ELF-1 (cell line): ENCODE measurements at places on chromosomes 4 and X.

DNA sequence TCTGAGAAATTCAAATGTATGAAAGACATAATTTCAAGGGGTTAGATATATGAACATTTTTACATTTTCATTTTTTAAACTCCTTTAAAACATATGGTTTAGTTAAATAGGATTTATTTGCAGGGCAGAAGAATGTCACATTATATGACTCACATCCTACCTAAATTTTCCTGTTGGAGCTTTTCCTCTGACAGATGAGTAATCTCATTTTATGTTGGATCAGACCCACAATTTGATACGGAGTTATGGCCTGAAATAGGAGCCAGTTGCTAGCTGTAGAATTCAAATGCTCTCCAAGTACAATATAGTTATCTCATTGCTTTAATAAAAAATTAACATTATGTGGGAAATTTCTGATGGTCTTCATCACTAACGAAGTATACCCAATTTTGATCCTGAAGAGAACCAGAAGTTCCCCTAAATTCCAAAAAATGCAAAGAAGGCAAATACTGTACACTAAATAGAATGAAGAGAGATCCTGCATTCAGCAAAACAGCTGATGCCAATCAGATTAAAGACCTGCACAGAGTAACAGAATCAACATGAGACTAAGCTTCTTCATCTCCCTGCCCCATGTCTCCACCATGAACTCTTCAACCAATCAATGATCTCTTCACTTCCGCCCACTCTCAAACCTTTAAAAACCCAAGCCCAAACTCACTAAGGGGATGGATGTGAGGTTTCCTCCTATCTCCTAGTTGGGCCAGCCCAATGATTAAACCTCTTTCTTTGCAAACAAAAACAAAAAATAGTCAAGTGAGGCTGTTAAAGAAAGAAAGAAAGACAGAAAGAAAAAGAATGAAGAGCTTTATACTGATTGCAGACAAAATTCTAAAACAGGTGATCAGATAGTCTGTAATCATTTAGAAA lies 10.9 kb upstream of the EXOSC9 start:
- no peak for DNase-seq

GRCh38 chr4:64713256-64713840 lies 304.1 kb upstream of the TECRL start:
- DNase-seq: no peak

DNA sequence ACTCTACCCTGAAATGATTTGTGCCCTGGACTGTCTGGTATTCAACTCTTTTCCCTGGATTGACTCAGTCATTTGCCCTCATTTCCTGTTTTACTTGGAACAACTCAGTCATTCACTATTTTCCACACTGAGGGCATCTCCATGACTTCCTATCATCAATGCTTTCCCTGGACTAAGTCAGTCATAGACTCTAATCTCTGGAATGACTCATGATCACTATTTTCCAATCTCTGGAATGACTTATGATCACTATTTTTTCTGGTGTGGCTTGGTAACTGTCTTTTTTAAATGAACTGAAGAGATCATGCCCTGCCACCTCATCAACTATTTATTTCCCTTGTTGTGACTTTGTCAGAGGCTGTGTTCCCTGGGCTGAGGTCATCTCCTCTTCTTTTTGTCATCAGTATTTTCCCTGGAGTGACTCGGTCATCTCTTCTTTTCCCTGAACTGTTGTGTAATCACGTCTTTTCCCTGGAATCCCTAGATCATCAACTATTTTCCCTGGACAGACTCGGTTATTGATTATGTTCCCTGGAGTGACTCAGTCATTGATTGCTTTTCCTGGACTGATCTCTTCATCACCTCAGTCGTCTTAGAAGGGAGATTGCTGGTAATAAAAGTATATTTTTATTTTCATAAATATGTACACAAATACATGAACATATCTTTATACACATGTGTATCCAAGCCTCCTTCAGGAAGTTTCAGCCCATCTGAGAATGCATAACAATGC lies 327.1 kb upstream of the VCX start:
- no peak for DNase-seq

DNA sequence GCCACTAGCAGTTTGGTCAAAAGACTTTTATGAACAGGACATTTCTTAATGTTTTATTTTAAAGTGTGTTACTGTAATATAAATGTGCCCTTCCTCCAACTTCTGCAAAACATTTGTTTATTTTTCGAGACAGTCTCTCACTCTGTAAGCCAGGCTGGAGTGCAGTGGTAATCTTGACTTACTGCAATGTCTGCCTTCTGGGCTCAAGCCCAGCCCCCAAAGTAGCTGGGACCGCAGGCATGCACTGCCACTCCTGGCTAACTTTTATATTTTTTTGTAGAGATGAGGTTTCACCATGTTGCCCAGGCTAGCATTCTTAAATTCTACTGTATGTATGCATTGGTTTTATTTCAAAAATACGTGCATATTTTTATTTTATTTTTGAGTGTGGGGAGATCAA lies 1201.9 kb downstream of the STIM2 start:
- DNase-seq: no peak

DNA sequence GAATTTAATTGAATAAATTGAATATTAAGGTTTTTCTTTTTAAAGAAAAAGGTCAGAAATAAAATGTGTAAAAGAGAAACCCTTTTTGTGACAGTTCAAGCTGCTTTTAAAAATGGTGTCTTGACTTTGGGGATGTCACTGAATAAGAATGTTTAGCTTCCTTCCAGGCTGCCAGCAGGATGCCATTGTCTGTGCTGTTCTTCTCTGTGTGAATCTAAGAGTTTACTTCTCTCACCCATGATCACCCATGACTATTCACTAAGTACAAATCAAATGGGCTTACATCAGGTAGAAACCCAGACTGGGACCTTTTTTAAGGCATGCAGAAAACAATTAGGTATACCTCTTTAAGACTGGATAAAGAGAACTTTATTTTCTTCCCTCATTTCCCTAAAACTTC lies 115.3 kb downstream of the DACH2 start:
- DNase-seq: peak; percentile 35

- DNase-seq: no peak
Observed at GRCh38 chr4:7352486-7352885, 82.2 kb downstream of the PSAPL1 start.

DNA sequence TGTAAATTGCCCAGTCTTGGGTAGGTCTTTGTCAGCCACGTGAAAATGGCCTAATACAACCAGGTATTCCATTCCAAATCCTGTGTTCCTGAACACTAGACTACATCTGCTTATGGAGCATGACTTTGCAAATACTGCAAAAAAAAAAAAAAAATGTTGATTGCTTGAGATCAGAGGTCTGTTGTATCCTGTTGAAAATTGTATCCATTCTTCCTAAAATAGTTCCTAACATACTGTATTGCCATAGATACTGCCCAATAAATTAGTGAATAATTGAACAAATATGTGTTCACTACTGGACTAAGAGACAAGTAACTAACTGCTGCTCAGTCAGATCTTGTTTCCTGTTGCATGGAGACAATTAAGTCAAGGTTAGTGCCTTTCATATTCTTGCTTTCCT lies 164.3 kb upstream of the PABPC4L start:
- DNase-seq: no peak

GRCh38 chr4:135244696-135245095 lies 1043.1 kb upstream of the PABPC4L start:
- no peak for DNase-seq

DNA sequence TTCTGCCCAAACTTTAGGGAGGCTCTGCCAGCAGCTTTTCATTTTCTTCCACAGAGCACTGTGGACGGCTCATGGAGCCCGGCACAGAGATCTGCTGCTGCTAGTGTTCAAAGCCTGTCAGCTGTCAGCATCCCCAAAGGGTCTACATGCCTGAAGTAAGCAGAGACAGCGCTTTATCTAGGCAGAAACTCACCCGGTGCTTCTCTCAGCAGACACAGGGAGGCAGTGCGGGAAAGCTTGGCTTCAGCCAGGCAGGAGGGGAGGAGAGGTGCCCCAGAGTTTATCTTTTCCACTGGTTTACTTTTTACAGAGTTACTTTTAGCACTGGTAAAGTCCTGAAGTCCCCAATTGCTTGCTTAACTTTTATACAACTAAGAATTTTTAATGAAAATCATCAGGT lies 339.3 kb downstream of the NKX6-1 start:
- peak; percentile 64 for DNase-seq

GRCh38 chrX:134631426-134632346 lies 26.6 kb downstream of the PLAC1 start:
- no peak for DNase-seq

- no peak for DNase-seq
Observed at GRCh38 chrX:31093639-31093975, 21.8 kb upstream of the FTHL17 start.

GRCh38 chr4:38531141-38531727 lies 132.8 kb upstream of the KLF3 start:
- DNase-seq: peak; percentile 11

- DNase-seq: no peak
Observed at GRCh38 chr4:153140294-153140693, 63.9 kb upstream of the TRIM2 start.

DNA sequence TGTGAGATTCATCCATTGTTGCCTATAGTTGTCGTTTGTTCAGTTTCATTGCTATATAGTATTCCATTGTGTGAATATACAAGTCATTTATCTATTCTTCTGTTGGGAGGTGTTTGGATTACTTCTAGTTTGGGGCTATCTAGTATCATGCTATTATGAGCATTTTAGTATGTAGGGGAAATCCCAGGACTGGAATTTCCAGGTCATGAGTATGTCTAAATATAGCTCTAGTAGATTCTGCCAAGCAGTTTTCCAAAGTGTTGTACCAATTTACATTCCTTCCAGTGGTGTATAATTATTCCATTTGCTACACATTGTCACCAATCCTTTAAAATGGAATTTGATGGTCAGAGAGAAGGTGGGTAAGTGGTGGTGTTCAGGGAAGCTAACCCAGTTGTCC lies 30.1 kb downstream of the EGFL6 start:
- no peak for DNase-seq

GRCh38 chrX:68693481-68694434 lies 46.3 kb downstream of the STARD8 start:
- peak; percentile 90 for DNase-seq

GRCh38 chr4:106495476-106495875 lies 126.9 kb upstream of the GIMD1 start:
- no peak for DNase-seq

GRCh38 chrX:51155157-51155556 lies 177.5 kb upstream of the NUDT10 start:
- DNase-seq: no peak

GRCh38 chr4:1771555-1772305 lies 21.4 kb upstream of the FGFR3 start:
- DNase-seq: no peak

DNA sequence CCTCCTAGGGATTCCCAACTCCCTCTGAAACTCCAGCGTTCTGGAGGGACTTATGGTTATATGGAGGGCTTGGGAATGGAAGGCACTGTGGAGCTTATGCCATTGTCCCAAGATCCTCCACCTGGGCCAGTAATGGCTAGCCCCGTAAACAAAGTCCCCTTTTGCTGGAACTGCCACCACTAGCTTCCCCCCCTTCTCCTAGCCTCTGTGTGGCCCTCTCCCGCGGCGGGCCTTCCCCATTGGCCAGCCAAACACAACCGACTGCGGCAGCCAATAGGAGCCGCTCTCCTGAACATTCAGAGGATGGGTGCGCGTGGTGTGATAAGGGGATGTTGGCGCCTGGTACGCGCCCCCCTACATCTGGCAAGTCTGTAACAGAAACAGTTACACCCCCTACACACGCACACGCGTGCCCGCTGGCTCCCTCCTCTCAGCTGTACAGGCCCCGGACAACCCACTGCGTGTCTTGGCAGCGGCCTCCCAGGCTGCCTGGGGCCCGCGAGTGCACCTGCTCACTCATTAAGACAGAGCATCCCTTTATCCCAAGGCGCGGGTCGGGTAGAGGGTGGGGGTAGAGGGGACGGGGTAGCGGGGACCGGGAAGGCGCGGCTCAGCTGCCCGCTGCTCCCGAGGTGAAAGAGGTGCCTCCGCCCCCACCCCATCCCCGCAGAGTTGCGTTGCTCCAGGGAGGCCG lies 863 bp upstream of the RAB33A start:
- DNase-seq: peak; percentile 67

DNA sequence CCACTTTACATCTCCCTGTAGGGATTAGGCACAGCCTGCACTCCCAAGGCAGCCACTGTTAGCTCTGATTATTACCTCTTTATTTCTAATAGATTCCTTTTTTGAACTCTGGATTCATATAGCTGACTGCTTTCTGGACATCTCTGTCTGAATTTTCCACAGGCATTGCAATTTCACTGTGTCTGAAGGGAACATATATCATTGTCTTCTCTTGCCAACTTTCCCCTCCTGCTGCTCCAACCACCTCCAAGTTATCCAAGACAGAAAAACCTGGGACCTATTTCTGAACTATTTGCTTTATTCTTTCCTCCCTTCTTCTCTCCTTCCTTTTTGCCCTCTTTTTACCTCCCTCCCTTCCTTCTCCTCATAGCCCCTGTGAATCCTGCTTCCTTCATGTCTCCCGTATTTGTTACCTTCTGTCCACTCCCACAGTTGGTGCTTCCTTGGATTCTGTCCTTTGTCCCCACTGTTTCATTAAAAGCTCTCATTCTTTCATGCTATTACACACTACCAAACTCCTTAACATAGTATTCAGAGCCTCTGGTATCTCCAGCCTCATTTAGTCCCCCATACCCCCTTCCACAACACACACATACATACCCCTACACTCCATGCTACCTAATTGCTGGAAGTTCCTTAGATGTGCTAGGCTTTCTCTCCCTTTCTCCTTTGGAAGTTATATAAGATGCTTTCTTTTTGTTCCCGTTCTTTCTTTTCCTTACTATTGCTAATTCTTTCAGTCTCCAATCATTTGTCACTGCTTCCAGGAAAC lies 34.7 kb downstream of the FGF2 start:
- no peak for DNase-seq

GRCh38 chr4:57083090-57083489 lies 27.1 kb downstream of the IGFBP7 start:
- DNase-seq: no peak

DNA sequence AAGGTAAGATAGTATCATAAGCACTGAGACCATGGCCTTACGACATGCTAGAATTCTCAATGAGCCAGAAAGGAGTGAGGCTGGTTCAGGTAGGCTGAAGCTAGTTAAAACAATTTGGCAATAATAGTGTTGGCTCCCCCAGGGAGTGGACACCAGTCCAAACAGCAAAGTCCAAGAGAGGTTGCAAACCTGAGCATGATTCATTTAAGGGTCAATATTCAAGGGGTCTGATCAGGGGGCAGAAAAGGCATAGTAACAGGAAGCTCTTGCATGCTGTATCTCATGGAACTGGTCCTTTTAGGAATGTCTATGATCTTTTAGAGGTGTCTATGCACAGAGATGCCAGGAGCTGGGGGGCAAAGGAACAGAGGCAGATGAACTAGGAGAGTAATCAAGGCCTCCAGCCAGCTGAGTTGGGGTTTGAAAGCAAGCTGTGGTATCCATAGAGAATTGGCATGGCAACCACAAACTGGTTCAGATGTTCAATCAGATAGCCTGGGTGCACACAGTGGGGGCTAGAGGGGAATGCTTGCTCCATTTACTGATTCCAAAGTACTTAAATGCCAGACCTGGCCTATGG lies 5.1 kb downstream of the GJB1 start:
- no peak for DNase-seq

GRCh38 chrX:47380268-47380667 lies 9.9 kb downstream of the ZNF157 start:
- no peak for DNase-seq

- no peak for DNase-seq
Observed at GRCh38 chr4:142581881-142582280, 264.2 kb downstream of the INPP4B start.

- DNase-seq: no peak
Observed at GRCh38 chr4:119748853-119749252, 120.2 kb upstream of the PDE5A start.
